Activated CD4-positive, CD25-positive, alpha-beta regulatory T cell (primary cell): ENCODE measurements at places on chromosomes 5 and 9.

DNA sequence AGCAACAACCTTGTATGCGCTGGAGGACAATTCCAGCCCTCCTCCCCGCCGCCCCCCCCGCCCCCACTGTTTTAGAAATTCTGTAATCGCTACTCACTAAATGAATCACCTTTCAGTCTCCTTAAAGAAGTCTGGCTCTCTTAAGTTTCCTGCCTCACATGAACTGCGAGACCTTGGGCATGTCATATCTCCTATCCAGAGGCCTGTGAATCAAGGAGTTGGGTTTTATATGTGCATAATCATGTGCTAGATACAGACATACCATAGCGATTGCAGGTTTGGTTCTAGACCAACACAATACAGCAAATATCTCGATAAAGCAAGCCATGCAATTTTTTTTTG lies 337 bp upstream of the DMAC1 start:
- DNase-seq: no peak

GRCh38 chr9:134944351-134944802 lies 26.7 kb upstream of the FCN1 start:
- no peak for DNase-seq

GRCh38 chr5:104708027-104708426 lies 1145.4 kb upstream of the NUDT12 start:
- no peak for DNase-seq

DNA sequence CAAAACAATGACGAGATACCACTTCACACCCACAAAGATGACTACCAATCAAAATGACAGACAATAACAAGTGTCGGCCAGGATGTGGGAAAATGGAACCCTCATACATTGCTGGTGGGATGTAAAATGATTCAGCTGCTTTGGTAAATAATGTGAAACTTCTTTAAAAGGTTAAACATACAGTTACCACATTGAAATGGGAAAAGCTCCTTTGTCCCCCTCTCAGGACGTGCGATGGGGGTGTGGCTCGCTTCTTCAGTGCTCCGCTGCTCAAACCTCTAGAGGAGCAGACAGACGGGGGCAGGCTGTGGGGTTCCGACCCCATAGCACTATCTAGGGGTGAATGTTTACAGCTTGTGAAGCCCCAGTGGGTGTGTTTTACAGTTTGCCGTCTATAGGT lies 8.0 kb upstream of the PLPP6 start:
- DNase-seq: no peak

- DNase-seq: no peak
Observed at GRCh38 chr5:127243011-127243410, 47.6 kb upstream of the MEGF10 start.

GRCh38 chr5:27748847-27749246 lies 710.5 kb upstream of the CDH9 start:
- DNase-seq: no peak

DNA sequence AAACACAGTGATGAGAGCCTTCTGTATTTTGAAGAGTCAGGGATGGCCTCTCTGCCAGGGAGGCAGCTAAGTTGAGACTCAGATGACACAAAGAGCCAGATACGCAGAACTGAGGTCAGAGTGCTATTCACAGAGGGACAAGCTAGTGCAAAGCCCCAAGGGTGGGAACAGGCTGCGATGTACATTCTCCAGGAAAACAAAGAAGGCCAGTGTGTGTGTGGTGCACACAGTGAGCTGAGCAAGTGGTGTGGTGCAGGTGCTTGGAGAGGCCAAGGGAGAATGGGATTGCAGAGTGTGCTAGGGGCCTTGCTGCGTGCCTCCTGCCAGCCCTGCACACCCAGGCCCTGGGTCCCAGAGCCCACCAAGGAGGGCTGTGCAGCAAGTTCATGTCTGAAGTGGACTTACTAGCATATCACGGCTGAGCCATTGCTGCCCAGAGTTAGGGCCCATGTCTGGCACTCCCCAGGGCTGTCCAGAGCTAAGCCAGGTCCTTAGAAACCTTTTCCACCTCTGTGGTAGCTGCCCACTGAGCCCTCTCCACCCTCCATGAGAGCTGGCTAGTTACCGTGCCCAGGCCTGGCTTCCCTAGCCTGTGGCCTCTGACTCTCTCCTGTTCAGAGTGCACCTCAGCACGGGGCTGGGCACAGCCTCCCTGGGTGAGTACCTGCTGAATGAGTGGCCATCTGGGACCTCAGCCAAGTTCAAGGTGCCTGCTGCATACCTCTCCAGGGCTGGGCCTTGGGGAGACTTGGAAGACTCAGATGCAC lies 9.3 kb downstream of the SLC25A48 start:
- no peak for DNase-seq

DNA sequence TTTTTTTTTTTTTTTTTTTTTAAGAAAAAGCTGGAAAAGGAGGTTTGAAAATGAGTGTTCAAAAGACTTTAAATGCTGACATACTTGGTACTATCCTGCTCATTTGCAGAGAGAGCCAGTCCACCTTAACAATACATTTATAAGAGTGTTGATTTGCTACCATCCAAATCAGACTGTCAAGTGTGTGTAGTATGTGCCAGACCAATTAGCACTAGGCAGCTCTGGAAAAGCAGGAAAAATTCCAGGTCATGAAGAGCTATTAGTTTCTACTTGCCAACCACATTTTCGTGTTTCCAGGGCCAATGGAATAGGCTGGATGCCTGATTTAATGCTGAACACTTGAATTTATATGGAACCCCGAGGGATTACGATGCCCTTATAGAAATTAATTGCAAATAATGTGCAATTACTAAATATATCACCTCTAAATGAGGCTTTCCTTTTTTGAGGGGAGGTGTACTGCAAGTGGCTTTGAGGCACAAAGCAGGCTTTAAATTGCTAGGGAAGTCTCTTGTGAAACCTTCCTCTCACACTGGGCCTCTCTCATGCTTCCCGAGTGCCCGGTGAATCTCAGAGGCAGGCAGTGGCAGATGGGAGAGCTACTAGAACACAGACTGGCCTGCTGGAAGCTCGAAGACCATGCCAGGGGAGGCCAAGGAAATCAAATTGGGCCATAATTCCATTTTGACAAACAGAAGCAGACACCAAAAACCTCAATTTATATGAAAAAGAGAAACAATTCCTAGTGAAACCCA lies 178.7 kb downstream of the PPP2R2B start:
- no peak for DNase-seq

DNA sequence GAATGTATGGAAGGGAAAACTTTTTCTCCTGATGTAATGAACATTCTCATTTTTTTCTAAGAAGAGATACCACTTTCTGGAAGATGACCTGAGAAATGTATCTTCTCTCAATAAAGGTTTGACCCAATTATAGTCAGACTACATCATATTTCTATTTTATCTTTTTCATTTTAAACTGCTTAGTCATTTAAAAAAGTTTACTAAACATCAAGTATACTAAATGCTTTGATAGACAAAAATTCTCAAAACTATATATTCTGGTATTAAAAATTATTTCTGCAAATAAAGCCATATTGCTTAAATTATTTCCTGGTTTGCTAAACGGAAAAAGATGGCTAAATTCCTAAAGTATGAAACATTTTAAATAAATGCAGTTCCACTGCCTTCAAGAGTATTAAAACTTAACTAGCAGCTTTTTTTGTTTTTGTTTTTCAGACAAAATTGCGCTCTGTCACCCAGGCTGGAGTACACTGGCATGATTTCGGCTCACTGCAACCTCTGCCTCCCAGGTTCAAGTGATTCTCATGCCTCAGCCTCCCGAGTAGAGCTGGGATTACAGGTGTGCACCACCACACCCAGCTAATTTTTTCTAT lies 37.1 kb downstream of the FBXW11 start:
- no peak for DNase-seq

GRCh38 chr9:13651969-13652663 lies 372.6 kb upstream of the MPDZ start:
- no peak for DNase-seq

DNA sequence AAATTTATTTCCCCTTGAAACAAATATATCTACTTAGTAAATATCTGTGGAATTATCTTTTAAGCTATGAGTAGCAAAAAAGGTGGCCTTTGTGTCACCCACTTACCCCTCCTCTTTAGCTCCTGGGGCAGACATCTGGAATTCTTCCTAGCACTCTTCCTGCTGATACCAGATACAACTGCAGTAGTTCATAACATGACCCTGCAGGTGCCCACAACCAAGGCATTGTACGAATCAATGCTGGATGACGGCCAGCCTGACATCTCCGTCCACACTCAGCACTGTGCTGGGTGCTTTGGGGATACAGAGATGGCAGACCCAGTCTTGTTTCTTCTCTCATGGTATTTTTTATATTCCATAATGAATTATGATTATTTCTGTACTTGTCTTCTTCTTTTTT lies 152.3 kb downstream of the GOLPH3 start:
- no peak for DNase-seq

DNA sequence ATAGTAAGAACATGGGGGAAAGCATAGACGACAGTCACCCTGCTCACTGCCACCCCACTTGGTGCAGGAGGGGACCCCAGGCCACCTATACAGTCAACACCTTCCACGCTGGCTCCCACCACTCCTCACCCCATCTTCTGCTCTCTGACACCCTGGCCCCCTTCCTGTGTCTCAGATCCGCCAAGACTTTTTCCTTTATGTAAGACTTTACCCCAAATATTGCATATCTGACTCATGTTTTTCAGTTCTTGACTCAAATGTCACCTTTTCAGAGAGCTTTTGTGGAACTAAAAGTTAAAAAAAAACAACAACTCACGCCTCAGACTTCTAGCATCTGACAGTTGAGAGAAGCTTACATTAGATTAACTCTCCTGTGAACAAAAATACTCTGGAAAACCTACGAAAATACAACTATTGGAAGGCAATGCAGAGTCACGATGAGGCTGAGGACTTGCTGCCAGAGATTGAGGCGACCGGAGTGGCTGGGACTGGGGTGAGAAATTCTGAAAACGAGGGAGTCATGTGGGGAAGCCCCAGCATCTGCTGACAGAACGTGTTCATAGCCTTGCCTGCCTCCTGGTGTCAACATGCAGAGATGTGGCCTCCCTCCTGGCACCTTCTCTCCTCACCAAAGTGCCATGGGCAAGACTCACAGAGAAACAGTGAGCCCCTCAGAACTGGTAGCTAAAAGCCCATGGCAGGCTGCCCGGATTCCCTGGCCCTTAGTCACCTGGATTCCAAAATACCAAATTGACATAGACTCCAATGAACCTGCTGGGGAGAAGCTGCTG lies 22.4 kb upstream of the FCN2 start:
- DNase-seq: no peak

DNA sequence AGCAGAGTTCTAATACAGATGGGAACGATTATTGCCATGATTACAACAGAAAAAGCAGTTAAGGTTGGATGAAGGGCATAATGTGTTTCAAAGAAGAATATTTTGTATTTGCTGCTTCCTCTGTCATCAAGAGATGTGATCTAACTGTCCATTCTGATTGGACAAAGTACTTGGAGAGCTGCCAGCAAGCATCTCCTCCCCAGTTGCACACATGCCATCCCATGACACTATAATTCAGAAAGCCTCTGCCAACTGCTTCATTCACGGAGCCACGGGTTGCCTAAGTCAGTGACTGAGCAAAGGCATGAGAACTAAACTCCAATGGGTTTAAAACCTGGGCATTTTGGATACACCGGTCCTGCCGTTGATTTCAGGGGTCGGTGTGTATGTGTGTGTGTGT lies 253.8 kb downstream of the CRB2 start:
- no peak for DNase-seq

DNA sequence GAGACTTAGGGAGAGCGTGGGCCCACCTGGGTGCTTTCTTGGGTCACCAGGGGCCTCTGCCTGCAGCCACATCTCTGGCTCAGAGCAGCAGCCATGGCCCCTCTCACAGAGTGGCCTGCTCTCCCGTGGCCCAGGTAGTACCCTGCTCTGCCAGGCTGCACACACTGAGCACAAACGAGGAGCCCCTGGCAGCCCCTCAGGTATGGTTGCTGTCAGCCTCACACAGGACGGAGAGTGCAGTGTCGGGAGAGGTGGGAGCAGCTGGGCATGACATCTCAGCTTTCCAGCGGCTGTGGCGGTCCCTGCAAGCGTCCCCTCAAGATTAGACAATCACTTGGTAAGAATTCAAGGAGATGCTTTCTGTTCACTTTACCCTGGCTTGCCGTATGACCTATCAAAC lies 137.0 kb upstream of the IRX4 start:
- no peak for DNase-seq

DNA sequence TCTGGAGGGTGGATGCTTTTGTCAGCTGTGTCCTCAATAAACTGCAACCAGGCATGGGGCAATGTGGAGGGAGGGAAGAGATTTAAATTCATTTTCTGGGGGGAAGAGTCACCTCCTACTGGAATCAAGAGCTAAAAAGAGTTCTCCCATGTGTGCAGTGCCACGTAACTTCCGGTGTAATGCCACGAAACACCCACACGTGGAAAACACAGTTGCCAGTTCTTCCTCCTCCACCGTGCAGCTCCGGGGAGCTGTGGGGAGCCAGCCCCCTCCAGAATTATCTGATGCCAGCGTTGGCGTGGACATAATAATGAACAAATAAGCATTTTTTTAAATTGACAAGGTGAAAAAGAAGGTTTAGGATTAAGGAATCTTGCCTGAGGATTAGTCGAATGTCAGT lies 32.1 kb upstream of the MED10 start:
- no peak for DNase-seq

DNA sequence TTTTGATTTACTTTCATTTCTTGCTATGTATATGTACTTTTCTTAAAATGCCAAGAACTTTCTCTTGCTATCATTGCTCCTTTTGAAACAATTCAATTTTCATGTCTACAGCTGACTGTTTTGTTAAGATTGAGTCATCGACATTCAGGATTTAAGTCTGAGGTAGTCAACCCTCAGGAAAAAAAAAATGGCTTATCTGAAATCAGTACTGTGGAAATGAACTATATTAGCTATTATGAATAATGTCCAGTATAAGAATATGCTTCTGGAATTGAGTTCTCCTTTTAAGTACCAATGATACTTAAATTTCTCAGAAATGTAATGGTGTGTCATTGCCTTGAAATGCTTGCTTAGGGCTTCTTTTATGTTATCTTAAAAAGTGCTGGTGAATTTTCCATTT lies 37.9 kb downstream of the TNFAIP8 start:
- DNase-seq: no peak

DNA sequence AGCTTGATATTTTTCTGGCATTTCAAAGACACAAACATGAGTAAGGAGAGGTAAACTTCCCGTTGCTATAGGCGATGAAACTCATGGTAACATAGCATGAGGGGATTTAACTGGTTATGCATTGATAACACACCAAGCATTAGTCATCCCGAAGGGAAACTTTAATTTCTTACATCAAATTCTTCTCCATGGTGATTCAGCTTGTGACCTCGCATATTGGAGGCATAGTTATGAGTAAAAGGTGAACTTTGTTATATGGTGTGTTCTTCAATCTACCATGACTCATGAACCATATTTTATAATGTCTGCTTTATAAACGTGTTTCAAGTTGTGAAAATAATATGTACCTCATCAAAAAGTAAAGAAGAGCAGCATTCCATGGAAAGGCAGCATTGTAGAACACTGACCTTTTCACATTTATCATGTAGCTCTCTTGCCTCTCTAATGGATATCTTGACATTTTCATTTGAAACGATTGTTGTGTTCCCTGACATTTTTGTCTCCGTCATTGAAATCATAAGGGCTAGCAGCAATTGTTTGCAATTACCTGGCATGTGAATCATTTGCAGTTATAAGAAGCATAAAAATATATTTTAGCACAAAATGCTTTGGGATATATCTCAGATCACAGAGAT lies 491.8 kb downstream of the ANXA1 start:
- DNase-seq: no peak

- DNase-seq: no peak
Observed at GRCh38 chr9:32468740-32469139, 57.3 kb downstream of the RIGI start.

GRCh38 chr5:68330574-68330973 lies 115.0 kb downstream of the PIK3R1 start:
- DNase-seq: no peak
